NCI-H1092 (cell line): ENCODE measurements at places on chromosomes 11 and 22.
A peak's percentile ranks its signal among the peaks of the same experiment; 100 is the strongest.

- no peak for DNase-seq
These were observed 11.4 kb upstream of the BRD1 start for GRCh38 chr22:49838771-49839717.

DNA sequence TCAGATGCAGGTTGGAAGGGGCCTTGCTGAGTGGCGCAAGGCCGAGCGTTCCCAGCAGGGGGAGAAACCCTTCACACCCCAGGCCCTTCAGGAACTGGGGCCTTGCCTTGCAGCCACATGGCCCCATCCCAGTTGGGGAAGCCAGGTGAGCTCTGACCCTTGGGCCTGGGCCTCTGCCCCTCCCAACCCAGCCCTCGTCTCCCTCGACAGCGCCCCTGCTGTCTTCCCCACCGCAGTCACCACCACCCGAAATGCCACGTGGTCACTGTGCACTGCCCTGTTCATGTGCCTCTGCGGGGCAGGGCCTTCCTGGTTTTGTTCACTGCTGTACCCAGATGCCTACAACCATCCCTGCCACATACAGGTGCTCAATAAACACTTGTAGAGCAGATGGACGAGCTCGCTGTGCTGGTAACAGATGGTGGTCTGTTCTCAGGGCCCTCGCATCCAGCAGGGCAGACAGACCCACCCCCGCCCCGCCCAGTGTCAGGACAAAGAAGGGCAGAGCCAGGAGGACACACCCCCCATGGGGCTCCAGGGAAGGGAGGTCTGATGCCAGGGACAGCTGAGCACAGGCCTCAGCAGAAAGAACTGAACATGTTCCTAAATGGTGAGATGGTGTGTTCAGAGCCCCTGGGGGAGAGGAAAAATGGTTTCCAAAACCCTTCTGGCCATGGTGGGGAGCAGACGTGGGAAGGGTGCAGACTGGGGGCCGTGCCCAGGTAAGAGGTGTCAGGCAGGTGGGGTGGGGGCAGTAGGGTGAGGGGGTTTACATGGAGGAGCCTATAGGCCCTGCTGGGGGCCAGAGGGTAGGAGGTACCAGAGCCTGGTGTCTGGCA, 3.7 kb downstream of the POLR2L start:
- no peak for DNase-seq

DNA sequence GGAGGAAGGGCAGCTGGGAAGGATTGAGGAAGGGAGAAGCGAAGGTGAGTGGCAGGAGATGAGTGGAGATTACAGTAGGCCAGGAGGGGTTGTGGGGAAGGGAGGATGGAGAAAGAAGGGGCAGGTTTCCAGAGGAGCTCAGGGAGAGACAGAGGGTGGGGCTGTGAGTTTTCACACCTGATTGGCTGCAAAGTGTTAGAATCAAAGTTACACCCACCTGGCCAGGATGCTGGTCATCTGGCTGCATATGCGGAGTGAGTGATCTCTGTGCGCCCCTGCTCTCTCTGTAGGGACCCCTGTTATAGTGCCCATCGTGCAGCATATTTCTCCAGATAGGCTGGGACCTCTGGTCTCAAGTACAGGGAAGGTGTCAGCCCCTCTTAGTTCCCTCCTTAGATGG, 18.3 kb downstream of the AMPD3 start:
- no peak for DNase-seq

DNA sequence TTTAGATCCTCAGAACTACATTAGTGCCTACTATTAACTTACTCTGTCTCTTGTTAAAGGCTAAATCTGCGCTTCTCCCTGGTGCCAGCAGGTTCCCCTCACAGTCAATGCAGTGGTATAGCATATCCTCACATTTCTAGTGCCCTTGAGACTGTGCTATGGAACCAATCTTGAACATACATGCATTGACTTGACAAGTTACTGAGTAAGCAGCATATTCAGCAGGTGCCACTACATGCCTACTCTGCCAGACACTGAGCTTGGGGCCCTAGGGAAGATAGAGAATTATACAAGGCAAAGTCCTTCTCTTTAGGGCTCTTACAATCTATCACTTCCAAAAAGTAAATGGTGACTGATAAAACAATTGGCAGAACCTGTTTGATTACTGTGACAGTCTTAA, 3.2 kb downstream of the FUT4 start:
- DNase-seq = no peak

DNA sequence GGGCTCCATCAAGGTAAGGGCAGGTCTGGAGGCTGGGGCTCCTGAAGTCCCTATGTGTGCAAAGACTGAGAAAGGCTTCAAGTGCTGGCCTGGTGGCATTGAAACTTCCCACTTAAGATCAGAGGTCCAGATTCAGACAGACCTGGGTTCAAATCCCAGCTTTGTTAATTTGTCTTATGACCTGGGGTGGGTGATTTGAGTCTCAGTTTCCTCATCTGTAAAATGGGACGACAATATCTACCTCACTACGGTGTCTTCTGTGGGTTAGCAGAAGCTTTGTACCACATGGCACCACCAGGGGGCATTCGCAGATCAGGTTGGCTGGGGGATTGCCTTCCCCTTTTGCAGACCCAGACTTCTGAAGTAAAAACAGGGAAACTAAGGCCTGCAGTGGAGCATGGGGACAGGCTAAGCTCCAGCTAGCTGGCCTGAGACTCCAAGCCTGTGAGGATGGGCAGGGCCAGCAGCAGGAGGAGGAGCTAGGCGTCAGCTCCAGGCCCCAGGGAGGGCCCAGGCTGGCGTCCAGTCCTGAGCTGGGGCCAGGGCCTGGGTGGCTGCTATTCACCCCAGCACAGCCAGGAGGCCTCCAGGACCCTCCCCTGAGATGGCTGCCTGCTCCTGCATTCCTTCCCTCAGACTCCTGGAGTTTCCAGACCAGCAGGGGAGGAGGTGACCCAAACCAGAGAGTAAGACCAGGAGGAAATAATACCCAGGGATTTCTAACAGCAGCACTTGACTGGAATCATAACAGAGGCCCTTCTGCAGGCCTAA, 1.5 kb downstream of the CASTOR1 start:
- DNase-seq = peak; percentile 64

GRCh38 chr22:28736301-28737155, 5.1 kb downstream of the CHEK2 start:
- DNase-seq = no peak

- DNase-seq = no peak
These were observed 39.1 kb upstream of the LYVE1 start for GRCh38 chr11:10607462-10608132.

DNA sequence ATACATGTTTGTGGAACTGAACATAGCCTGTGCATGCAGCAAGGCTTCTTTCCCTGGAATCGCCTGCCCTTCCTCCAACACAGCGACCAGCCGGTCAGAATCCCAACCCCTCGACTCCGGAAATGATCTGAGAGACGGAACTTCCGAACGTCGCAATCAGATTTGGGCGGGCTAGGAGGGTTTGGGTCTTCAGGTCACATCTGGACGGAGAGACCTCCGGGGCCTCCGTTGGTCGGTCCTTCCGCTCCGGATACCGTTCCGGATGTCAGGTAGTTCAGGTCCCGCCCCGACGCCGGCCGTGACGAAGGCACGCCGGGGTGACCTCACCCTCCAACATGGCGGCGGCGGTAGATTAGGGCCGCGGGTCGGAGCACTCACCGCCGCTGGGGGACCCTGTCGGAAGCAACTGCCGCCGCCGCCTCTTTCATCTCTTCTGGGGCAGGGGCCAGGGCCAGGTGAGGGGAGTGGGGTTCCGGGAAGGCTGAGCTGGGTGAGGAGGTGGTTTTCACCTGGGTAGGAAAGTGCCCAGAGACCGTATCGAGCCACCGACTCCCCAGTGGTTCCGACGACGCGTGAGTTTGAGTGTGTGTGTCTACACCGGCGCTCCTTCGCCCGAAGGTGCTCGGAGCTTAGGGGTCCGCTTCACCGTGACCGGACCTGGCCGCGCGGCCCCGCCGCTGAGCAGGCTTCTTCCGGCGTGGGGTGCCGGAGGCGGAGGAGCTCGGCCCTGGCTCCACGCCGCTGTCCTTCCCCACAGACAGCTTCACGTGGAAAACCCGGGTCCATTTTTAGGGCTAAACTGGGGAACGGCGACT, at the start of gene BCL2L13:
BCL2L13 (plus strand) TSS at position 326 of the 815 bp plus-strand sequence. CDS start 16,955 bp downstream, outside the sequence.
- DNase-seq = peak; percentile 90

DNA sequence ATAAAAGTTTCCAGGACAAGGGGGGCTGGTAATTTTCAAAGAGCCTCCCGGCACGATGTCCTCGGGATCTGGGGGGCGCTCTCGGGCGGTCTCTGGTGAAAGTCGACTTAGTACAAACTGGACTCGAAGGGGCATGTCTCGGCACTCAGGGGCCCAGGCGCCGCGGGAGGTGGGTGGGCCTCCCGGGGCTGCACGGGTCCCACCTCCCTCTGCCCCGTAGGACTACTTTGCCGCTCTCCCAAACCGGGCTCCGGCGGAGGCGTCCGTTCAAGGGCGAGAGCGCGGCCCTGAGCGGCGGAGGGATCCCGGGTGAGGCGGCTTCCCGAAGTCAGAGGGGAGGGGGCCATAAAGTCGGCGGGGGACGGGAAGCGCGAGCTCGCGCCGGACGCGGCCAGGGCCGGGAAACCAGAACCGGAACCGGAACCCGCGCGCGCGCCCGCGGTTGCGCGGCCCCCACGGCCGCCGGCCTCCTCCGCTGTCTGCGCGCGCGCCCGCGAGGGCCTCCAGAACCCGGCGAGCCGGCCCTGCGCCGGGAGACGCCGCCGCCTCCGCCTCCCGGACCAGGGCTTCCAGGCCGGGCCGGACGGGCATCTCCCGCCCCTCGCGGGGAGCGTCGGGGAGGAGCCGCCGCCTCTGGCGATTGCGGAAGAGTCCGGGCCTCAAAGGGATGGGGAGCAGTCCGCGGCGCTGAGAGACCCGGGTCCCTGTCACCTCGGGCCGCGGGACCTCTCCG, at the start of gene ARHGEF12:
ARHGEF12 (plus strand) TSS at position 506 of the 733 bp plus-strand sequence. CDS start 831 bp downstream, outside the sequence.
- DNase-seq = peak; percentile 96

- DNase-seq = no peak
These were observed 96.6 kb upstream of the LMO1 start for GRCh38 chr11:8360086-8360828.

DNA sequence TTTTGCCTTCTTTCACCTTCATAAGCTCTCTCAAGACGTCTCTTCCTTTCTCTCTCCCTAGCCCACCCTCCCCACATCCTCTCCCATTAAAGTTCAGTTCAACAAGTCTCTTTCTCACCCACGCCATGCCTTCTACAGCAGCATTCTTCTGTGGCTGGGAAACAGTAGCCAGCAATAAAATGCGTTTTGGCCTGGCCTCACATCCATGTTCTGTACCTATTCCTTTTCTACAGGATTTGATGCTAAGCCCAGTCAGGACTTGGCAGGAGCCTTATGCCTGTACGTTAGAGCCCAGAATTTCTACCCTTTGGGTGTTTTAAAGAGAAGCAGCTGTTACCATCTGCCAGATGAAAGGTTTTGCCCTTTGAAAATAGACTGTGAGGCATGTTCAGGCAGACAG, 7.1 kb upstream of the CD44 start:
- DNase-seq = no peak

DNA sequence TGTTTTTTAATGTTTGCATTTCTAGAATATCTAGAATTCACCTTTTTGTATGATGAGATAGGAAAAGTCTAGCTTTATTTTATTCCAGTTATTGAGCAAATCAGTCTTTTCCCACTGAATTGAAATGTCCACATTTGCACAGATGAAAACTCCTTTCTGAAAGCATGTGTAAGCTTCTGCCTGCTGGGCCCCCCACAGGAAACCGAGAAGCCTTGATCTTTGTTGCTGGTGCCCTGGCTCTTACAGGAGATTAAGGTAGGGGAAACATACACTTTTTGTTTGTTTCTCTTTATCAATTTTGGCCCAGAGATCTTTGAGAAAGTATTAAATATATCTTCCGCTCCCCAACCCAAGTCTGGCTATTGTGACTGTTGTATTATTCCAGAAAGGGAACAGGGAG, 87.2 kb upstream of the GNAZ start:
- no peak for DNase-seq

DNA sequence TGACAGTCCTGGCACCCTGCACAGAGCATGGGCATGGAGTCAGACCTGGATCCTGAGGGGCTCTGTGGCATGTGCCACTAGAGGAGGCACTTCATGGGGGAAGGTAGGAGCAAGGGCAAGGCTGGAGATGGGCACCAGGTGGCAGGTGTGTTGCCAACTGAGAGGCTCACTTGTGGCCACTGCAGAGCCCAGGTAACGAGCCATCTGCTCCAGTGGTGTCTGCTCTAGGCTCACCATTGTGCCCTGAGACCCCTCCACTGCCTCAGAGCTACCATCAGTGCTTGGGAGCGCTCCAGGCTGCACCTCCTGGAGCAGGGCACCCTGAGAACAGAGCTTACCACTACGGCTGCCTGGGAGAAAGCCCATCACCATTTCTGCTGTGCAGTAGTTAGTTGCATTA, 1.3 kb upstream of the ZDHHC8 start:
- peak; percentile 39 for DNase-seq

DNA sequence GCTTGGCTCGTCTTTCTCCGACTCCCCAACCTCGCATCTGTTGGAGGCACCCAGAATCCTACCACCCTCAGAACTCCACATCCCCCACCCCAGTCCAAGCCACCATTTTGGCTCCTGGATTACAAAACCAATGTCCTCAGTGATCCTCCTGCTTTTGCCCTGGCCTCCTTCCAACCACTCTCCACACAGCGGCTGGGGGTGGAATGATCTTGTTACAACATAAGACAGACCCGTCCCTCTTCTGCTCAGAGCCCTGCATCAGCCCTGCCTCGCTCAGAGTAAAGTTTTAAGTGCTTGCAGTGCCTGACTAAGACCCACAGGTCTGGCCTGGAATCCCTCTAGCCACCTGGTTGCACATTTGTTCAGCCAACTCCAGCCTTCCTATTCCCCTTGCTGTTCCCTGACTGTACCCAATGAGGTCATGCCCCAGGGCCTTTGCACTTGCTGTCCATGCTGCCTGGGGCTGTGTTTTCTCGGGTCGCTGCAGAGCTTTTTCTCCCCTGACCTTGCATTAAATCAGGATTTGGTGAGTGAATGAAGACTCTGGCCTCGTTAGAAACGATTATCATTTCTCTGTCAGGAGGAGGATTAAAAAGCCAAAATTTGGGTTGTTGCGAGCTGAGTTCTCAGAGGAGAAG, 67.3 kb downstream of the IGF2 start:
- no peak for DNase-seq

DNA sequence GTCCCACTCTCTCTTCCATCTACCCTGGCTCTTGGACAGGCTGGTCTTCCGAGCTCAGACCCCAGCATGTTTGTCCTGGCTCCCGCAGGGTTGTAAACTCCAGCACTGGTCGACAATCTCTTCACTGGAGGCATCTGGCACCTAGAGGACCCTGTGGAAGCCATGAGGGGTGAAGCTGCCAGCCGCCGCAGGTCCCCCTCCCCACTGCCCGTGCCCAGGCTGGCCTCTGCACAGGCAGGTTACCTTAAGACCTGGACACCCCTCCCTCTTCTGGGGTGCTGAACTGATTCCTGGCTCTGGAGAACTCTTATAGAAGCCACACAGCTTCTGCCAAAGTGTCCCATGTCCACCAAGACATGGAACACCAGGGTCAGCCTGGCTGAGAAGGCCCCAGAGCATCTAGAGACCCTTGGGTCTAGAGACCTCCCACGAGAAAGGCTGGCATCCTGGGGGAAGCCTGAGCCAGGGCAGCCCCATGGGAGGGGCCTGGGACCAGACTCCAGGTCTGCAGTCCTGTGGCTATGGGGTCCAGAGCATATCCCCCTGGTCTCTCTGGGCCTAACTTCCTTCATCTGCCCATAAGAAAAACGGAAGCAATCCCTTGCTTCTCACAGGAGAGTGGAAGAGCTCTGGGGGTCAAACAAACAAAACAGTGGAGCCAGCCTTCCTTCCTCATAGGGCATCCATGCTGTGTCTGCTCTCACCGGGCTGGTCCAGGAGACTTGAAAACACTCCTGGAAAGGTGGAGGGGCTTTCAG, 30.6 kb downstream of the LMO1 start:
- no peak for DNase-seq
